ENCODE measurements at places on chromosomes 2 and 18.

- H3K27ac ChIP-seq = no peak overlapping the region
- H3K36me3 ChIP-seq = no peaks in the 10 kb centered on the region
- DNase-seq = no peak
- H3K4me3 ChIP-seq = no peak overlapping the region
These were observed 1272.7 kb upstream of the TMEFF2 start for GRCh38 chr2:193467276-193467987.

DNA sequence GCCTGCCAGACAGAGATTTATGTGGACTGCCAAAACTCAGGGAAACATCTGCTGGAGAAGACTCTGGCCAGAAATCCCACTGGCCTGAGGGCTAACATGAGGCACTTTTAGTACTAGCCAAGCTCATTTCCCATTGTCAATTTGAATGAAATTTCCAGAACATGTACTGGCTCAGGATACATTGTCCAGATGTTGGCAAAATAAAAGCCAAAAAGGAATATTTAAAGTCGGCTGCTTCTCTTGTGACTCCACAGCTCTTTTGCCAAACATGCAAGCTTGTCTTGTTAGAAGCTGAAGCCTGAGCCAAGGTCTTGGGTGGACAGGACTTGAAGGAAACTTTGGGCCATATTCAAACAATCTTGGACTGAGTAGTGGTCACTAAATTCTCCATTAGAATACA lies 215.5 kb downstream of the NCKAP5 start:
- no peaks in the 10 kb centered on the region for H3K36me3 ChIP-seq
- DNase-seq = no peak
- no peak overlapping the region for H3K4me3 ChIP-seq
- no peaks in the 10 kb centered on the region for H3K27me3 ChIP-seq
- no peak overlapping the region for H3K27ac ChIP-seq

DNA sequence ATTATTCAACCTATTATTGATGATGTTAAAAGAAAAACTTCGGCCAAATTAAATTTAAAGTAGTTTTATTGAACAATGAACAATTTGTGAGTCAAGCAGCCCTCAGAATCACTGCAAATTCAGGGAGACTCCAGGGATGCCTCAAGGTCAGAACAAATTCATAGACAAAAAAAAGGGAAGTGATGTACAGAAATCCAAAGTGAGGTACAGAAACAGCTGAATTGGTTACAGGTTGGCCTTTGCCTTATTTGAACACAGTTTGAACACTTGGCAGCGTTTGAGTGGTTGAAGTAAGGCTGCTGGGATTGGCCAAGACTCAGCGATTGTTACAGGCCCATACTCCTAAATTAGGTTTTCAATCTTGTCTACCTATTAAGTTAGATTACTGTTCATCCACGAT lies 47.4 kb upstream of the DSG1 start:
- no peak for DNase-seq
- no peaks in the 10 kb centered on the region for H3K27me3 ChIP-seq
- no peaks in the 10 kb centered on the region for H3K36me3 ChIP-seq
- no peak overlapping the region for H3K27ac ChIP-seq
- no peak overlapping the region for H3K4me3 ChIP-seq

DNA sequence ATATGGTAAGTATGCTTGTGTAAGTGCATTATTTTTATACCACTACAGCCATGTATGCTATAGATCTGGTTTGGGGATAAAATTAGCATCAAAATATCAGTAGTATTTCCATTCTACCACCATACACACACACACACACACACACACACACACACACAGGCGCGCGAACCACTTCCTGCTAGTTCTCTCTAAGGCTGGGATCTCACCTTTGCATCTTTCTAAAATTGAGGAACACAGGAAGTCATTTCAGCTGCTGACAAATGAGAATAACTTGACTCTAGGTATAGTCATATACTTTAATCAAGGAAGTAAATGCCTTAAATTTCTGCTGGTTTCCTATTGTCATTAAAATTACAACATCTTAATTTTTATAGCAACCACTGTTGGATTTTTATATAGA lies 72.5 kb downstream of the RBM43 start:
- peaks cover 2% of the 10 kb centered on the region for H3K36me3 ChIP-seq
- no peak overlapping the region for H3K4me3 ChIP-seq
- H3K27me3 ChIP-seq = no peaks in the 10 kb centered on the region
- H3K4me1 ChIP-seq = no peaks in the 10 kb centered on the region
- DNase-seq = no peak
